CD8-positive, alpha-beta T cell (primary cell): ENCODE measurements at places on chromosomes 4 and X.
A peak's percentile ranks its signal among the peaks of the same experiment; 100 is the strongest.

DNA sequence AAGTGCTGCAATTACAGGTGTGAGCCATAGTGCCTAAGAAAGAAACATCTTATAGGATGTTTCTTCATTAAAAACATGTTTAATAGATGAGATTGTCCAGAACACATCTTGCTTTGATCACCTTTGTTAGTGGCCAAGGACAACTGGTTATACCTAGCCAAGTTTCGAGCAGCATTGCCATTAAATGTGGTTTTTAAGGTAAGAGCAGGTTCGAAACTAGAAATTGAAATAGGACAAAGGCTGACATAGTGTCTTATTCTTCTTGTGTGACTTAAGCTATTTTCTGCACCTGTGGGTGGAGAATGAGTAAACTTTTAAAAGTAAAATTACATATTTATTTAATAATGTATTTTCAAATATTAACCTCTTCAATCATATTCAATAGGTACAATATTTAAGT is 59.0 kb downstream of the RBPJ start:
- DNase-seq = no peak

- DNase-seq = no peak
Observed at GRCh38 chr4:34245276-34245675, 1999.0 kb downstream of the ARAP2 start.

DNA sequence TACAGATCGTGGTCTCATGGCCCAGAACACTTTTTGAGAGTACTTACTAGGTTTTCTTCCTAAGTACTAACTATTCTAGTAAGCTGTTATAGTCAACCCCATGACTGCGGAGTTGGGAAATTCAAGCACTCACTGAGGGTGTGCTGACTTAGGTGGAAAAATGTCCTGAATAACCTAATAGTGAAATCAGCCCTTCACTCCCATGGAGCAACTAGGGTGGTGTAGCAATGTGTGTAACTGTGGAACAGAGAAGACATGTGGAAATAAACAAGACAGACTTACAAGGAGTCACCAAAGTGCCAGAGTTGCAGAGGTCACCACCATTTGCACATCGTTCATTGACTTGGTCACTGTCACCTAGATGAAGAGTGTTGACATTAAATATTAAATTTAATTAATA is 12.1 kb upstream of the VSIG4 start:
- DNase-seq = no peak

DNA sequence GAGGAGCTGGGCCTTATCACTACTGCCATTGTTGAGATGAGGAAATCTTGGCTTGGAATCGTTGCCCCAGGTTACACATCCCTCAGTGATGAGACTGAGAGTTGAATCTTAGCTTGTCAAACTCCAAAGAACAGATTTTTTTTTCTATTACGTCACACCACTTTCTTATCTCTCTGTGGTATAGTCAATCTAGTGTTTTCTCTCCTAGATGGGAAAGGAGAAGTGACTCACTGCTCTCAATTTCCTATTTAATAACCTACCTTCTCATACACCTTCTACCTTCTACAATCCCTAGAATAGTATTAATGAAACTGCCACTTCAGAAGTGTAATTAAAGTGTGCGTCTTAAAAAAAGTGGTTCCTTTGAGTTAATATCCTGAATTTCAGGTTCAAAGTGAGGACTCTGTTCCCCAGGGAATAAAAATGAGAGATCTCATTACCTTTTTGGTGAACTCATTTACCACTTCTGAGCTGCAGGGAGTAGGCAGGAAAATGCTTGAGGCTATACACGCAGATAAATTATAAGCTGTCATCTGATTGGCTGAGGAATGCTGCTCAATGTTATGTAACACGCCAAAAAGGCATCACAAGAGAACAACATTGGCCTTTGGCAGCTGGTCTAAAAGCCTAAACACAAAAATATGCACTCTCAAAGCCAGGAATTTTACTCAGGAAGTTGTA is 59.3 kb downstream of the MAD2L1 start:
- no peak for DNase-seq

DNA sequence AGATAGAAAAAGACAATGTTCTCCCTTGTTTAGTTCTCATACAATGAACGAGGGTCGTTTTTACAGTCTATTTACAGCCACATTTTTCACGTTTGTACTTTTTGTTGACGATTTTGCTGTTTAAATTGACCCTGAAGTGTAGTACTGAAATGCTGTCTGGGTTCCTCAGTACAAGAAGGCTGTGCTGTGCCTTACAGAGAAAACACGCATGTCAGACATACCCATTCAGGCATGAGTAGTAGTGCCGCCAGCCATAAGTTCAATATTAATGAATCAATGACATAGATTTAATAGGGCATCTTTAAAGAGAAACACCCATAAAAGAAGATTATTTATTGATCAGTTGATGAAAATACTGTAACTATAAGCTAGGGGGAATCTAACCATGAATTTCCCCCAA is 459.8 kb upstream of the EPHA5 start:
- DNase-seq = no peak

DNA sequence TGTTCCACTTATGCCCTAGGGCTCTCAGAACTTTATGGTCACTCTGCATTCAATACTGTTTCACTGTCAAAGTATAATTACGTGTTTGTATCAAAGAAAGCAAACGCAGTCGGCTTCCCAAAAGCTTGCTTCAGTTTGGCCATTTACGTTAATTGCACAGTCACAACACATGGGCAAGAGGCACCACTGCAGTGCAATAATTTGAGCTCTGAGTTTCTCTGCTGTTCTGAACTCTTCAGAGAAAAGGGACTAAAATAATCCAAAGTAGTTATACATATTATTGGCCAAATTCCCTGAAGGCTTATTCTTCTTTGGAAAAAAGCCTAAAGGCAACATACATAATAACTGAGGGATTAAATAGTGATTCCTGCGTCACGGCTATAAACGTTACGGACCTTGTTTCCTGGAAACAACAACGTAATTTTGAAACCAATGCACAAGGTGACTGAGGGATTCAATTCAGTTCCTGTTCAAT is 51.3 kb downstream of the RNF150 start:
- no peak for DNase-seq

DNA sequence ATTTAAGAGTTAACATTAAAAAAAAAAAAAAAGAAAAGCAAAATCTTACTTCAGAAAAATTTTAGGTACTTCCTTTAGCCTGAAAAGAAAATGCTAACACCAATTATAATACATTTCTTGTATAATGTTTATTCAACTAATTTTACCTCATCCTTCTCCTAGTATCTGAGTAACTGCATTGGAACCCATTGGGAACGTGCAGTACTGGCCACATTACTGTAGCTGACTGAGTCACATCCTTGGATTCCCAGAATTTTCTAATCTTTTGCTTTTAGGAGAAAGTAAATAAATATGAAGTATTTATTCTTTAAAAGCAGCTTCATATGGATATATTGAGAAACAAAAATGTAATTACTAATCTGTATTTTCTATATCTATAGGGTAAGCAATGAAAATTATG is 82.6 kb upstream of the SLITRK2 start:
- no peak for DNase-seq

DNA sequence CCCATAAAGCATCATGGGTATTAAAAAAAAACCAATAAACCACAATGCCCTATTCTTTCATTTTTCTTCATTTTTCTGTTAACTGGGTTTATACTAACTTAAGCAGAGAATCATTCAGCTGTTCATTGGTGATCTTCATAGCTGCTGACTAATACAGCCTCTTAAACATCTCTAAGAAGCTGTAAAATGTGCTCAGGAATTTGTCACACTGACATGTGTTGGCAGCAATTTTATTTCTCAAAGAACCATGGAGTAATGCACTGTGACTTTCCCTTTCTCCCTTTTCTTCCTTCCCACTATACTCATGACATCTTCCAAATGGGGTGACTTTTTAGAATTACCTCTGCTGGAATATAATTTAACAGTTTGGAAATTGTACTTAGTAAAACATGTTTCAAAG is 315.4 kb downstream of the ANTXR2 start:
- DNase-seq = no peak

DNA sequence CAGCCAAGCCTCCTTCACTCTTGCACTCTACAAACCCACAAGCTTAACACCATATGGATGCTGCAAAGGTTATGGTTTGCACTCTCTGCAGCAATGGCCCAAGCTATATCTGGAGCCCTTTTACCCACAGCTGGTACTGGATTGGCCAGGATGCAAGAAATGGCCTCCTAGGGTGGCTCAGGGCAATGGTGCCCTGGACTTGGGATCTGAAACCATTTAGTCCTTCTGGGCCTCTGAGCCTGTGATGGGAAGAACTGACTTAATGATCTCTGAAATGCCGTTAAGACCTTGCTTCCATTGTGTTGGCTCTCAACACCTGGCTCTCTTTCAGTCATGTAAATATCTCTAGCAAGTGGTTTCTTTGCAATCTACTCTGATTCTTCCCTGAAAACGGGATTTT is 626.0 kb downstream of the KCTD8 start:
- DNase-seq = no peak

- no peak for DNase-seq
Observed at GRCh38 chr4:122894827-122895226, 27.6 kb downstream of the NUDT6 start.

GRCh38 chr4:38030023-38030422 is 69.8 kb downstream of the PTTG2 start:
- no peak for DNase-seq

DNA sequence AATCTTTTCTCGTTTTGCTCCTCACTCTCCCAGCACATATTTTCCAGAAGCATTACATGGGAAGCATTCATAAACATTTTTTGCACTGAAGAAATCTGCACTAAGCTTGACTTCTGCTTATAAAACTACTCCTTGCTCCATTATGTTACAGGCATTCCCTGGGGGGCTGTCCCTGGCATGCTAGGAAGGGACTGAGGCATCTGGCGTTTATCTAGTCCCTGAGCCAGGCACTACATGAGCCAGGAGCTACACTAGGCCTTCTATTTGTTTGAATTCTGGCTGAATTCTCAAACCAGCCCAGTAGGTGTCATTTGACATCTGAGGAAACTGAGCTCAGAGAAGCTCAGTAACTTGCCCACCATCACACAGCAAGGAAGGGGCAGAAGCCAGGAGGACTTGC is 43.3 kb downstream of the NHSL2 start:
- DNase-seq = no peak

- no peak for DNase-seq
Observed at GRCh38 chrX:27680726-27681125, 90.6 kb downstream of the DCAF8L2 start.

DNA sequence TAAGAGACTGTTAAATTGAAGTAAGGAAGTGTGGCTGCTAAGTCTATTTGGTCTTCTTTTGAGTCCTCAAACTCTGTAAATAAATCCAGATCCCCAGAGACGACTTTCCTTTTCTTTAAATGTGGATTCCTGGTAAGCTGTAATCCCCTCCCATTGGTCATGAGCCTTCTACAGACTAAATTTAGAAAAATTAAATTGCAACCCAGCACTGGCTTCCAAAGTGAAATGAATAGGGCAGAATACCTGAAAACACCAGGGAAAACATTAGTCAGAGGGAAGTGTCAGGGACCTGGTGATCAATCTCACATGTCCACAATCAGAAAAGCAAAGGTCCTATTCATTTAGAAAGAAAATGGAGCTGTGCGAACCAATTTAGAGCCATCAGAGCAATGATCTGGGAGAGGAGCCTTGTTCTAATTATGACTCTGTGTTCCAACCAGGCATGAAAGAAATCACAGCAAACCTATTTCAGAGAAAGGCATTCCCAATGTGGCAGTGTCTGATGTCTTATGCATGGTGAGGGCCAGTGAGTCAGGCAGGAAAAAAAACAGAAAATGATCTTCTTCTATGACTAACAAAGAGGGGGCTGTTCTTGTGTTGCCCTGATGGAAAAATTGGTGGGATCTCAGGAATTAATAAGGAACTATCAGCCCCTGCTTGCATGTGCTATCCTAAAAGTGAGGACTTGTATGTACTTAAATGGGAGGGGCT is 19.8 kb upstream of the CCDC149 start:
- no peak for DNase-seq

- no peak for DNase-seq
Observed at GRCh38 chrX:53430231-53430630, 3.9 kb downstream of the HSD17B10 start.

- no peak for DNase-seq
Observed at GRCh38 chrX:133570549-133570948, 155.3 kb upstream of the GPC4 start.

GRCh38 chrX:149938427-149938880 is at the start of gene EOLA2:
TSS of gene EOLA2 (minus strand) at chrX:149938491. CDS start at chrX:149933874, 4,617 bp downstream.
- peak; percentile 97 for DNase-seq
